ENCODE measurements at places on chromosomes 7 and 10.

- DNase-seq, result no peak
These were observed 8.6 kb downstream of the LZTS2 start for GRCh38 chr10:101007915-101008822.

- no peak for DNase-seq
These were observed 107.4 kb downstream of the STRA8 start for GRCh38 chr7:135341049-135341448.

- no peak for DNase-seq
These were observed 15.3 kb upstream of the ASB4 start for GRCh38 chr7:95470452-95470851.

- no peak for DNase-seq
These were observed 55.6 kb downstream of the C1GALT1 start for GRCh38 chr7:7237978-7238267.

DNA sequence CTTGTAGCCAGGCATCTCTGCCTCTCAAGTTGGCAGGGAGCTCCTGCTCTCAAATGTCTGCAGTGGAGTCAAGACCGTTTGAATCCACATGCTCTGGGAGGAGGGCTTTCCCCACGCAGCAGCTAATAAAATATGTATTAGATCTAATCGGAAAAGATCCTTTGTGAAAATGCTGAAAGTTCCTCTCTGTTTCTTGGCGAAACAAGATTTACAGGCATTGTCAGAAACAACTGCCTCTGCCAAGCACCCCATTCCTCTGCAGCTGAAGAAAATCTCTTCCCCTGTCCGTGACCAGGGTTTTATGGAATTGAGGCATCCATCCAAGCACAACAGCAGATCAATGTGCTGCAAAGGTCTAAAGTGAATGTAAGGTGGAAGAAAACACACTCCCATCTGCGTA is 165.8 kb downstream of the TCERG1L start:
- DNase-seq, result no peak

DNA sequence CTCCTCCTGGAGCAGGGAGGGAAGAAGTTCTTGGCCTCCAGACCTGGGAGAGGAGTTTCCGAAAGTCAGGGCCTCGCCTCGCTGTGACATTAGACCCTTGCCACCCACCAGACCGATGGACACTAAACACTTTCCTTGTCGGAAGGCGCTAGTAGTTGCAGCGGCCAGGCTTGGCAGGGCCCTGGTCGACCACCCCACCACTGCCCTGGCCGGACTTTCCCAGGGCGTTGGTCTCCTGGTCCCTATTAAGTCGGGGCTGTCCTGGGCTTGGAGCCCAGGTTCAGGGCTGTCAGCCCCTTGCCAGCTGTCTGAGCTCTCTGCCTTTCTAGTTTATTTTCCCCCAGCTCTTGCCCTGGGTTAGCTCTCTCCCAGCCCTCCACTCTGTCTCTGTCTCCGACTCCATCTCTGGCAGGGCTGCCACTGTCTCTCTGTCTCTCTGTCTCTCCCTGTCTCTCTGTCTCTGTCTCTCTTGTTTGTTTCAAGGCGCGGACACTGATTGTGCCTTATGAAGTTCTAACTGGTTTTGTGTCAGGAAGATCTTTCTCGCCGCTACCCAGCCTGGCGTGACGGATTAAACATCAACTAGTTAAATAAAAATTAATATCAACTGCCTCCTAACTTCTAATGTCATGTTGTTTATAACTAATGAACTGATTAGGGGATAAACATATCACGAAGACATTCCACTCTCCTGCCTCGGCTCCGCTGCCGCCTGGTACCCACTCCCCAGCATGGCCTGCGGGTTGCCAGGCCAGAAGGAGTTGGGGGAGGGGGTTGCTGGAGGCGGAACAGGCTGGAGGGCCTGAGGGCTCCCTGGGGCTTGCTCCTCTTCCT is 13.8 kb upstream of the PAX2 start:
- DNase-seq, result no peak

GRCh38 chr10:132471125-132471451 is 66.5 kb upstream of the INPP5A start:
- DNase-seq, result no peak

DNA sequence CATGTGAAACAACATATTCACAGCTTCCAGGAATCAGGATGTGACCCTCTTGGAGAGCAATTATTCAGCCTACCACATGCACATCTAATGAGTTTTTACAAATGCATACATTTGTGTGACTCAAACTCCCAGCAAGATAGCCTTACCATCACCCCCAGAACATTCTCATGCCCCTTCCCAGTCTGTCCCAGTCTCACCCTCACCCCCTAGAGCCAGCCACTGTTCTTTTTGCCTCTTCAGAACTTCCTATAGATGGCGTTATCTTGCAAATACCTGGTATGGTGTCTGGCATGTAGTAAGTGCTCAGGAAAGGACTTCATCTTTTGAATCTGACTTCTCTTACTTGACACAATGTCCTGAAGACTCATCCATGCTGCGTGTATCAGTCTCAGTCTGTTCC is 23.9 kb upstream of the AOC1 start:
- DNase-seq, result no peak

DNA sequence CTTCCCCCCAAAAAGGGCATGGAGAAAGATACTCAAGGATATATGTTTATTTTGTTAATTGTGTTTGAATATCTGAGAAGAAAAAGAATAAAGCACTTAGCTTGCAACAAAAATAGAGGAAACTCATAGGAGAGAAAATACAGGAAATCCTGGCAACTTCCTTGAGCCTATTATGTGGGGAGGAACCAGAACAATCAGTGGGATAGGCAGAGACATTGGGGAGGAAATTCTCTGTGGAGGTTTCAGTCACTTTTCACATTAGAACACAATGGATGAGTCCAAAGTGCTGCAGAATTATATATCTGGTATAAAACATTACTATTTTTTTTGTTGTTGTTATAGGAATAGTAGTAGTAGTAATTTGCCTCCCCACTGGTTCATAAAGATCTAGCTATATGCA is 240.1 kb downstream of the THSD7A start:
- no peak for DNase-seq

All from activated T-cell treated with anti-CD3 and anti-CD28 coated beads, Interleukin-2, amount 50 U/mL, for 72 hours (primary cell).